ENCODE measurements at places on chromosomes 2 and 18. TPM values are rescaled to one million over a fixed set of nuclear protein-coding genes. Genes with fewer than 3 reads are reported as not detected.

Gene DOK6
- 5.9 TPM for total RNA-seq

GRCh38 chr2:100397118-100397860 is 20.2 kb downstream of the CHST10 start:
- DNase-seq = no peak

- no peak for DNase-seq
Observed at GRCh38 chr2:178700922-178701342, 106.3 kb downstream of the TTN start.

- DNase-seq = no peak
Observed at GRCh38 chr2:75135776-75136400, 63.4 kb downstream of the TACR1 start.

DNA sequence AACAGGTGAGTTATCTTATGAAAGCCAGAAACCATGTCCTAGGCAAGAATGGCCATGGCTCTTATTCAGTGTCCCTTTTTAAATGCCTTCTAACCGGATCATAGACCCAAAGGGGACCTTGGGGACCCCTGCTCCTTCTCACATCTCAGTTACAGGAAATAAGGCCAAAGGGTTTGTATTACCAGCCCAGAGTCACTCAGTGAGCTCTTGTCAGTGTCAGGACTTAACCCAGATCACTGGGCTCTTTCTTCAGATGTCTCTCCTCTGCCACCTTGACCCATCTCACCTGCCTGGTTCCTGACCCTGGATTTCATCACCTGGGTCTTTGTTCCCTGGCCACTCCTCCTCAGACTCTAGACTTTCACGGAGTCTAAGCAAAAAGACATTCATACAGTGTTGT is 556.7 kb downstream of the CMPK2 start:
- DNase-seq = no peak
